ENCODE measurements at places on chromosomes 1 and 21. TPM values are rescaled to one million over a fixed set of nuclear protein-coding genes. Genes with fewer than 3 reads are reported as not detected.

GRCh38 chr1:92736395-92736794 lies 48.5 kb downstream of the EVI5 start:
- DNase-seq = no peak

- DNase-seq = no peak
Observed at GRCh38 chr1:185500001-185500626, 183.1 kb upstream of the IVNS1ABP start.

The CELA2B gene
- not detected for total RNA-seq

The ST6GALNAC3 gene
- total RNA-seq = 13.3 TPM

- DNase-seq = no peak
Observed at GRCh38 chr1:8649027-8649426, 168.4 kb downstream of the RERE start.

Measured in left colon (tissue), 2 donors.